ACHN (cell line): ENCODE measurements at places on chromosomes 7 and 10.

GRCh38 chr10:35961501-35961900 is 319.4 kb upstream of the FZD8 start:
- no peak for DNase-seq

DNA sequence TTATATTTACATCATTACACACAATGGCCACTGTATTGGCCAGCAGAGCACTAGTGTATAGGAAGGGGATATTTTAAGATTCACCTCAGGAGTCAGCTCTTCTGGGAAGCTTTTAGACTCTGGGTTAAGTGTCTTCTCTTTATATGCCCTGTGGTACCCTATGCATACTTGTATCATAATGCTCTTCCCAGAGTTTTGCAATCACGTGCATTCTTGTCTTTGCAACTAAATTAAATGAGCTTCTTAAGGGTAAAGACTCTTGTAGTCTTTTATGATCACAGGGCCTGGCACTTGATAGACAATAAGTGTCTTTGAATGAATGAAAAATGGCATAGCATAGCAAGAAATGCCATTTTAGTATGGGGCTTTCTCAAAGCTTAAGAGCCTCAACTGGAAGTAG is 35.4 kb upstream of the ARMS2 start:
- DNase-seq = no peak

DNA sequence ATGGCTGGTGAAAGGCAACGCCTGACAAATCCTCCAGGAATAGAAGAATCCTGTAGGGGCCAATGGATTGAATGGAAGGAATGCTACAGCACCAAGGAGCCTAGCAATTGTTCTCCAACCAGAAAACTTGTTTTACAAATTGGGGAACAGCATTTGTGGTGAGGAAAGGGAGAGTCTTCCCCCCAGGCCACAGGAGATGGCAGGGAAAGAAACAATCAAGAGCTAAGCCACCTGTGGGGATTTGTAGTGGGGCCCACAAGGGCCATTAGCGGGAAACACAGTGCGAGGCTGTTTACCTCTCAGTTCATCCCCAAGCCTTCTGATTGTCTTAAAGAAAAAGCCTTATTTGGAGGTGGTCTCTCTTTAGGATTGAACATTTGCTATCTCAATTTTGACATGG is 48.5 kb upstream of the KCNMA1 start:
- DNase-seq = no peak

GRCh38 chr7:1965579-1966294 is 267.0 kb downstream of the MAD1L1 start:
- no peak for DNase-seq

DNA sequence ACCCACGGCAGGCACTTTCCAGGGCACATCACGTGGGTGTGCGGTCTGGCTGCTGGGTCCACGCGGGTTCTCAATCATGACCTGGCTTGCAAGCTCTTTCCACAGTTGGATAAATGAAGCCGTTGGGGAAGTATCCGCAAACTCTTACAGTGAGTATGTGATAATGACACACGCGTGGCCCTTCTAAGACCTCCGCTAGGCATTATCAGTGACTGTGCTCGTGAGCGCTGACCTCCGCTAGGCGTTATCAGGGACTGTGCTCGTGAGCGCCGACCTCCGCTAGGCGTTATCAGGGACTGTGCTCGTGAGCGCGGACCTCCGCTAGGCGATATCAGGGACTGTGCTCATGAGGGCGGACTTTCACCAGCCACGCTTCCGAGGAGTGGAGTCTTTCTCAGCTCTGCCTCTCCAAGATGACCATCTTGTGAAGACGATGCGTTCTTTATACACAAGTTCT is 107.0 kb downstream of the WDR37 start:
- DNase-seq = no peak

- DNase-seq = no peak
Measured at GRCh38 chr10:99609186-99609585, 11.1 kb downstream of the SLC25A28 start.
